Dermis blood vessel endothelial cell (primary cell): ENCODE measurements at places on chromosomes 11 and 22. TPM values are rescaled to one million over a fixed set of nuclear protein-coding genes. Genes with fewer than 3 reads are reported as not detected.
A peak's percentile ranks its signal among the peaks of the same experiment; 100 is the strongest.

SYT13 gene
- total RNA-seq: not detected in 2 replicates

DNA sequence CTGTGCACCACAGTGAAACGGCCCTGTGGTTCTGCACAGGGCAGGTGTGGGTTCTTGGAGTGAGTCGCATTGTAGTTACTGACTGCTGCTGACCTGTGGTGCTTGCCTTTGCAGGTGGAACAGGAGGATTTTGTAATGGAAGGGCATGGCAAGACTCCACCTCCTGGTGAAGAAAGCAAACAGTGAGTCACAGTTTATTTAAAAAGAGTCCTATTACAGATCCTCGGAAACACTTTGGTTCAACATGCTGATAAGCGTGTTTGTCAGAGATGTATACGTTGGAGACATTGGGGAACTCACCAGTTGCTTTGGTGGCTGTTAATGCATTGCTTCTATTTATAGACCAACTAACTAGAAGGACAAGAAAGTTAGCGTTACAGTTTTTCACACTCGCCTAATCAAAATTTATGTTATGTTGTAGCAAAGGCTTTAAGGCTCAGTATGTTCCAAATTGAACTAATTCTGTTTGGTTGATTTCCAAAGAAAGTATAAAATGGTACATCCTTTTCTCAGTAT, 21.7 kb upstream of the TNRC6B start:
- peak; percentile 35 for DNase-seq

DNA sequence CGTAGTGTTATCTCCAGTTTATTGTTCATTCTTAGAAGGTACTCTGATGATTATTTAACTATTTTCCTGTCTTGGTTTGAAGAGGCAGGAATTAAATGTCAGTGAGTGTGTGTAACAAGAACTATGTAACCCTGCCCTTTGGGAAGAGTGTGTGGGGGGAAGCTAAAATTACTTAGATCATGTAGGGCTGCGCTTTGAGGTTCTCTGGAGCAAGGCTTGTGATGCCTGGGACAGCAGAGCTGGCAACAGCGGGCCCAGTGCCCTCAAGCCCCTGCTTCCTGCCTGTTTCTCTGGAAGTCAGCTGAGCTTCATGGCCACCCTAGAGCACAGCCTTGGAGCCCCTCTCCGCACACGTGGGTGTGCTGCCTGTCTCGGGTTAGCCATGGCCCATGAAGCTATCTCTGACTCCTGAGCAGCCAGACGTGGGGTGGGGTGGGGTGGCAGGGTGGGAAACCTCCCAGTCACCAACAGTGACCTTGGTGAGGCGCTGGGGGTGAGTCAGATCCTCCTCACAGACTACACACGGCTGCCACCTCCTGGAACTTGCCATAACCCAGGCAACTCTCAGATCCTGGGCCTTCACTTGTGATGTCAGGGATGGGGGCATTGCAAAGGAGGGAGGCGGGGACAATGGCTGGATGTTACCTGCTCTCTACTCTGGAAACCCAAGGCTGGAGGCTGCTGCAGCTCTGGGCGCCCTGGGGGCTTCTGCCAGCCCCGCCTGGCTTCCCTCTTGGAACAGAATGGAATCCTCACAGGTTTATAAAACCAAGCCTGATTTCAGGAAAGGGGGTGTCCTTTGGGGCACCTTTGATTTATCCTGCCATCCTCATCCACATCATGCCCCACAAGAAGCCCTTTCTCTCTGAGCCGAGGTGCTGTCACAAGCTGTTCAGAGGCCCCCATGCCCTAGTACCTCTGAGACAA, 88.6 kb downstream of the SNX19 start:
- DNase-seq: peak; percentile 84

GRCh38 chr11:11411401-11411985, 58.4 kb upstream of the CSNK2A3 start:
- DNase-seq: no peak
